ENCODE measurements at places on chromosomes 11 and 22.
A peak's percentile ranks its signal among the peaks of the same experiment; 100 is the strongest.

DNA sequence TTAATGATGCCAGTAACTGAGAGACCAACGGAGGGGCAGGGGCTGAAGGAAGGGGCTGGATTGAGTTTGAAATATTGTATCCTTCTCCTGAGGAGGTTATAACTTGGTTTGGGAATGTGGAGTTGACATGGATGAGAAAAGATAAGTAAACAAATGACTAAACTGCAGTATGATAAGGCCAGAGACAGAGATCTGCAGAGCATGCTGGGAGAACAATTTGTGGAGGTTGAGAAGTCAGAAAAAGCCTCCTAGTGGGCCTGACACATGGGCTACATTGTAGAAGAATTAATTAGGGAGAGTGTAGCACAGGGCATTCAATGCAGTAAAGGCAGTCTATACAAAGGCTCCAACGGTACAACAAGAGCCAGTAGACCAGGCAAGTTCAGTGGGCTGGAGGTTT is 55.9 kb downstream of the SPON1 start:
- DNase-seq: no peak

DNA sequence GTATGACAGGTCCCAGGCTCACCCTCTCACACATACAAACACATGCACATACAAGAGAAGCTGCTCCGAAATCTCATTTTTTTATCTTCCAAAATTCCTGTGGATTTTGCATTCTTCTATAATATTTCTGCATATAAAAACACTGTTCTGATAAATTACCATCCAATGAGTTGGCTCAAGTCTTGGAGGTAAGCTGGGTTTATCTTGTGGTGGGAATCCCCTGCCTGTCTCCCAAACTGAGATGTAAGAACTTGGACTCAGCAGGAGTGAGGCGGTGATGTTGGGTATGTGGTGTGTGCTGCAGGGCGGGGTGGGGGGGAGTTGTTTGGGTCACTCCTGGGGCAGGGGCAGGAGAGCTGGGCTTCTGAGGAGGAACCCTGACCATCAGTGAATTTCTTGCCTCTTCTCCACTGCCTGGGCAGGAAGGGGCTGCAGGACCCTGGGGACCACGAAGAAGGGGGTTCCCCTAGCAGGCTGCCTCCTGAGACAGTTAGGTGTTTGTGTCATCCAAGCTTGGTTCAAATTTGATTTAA is 6.8 kb upstream of the P2RY6 start:
- DNase-seq: no peak

DNA sequence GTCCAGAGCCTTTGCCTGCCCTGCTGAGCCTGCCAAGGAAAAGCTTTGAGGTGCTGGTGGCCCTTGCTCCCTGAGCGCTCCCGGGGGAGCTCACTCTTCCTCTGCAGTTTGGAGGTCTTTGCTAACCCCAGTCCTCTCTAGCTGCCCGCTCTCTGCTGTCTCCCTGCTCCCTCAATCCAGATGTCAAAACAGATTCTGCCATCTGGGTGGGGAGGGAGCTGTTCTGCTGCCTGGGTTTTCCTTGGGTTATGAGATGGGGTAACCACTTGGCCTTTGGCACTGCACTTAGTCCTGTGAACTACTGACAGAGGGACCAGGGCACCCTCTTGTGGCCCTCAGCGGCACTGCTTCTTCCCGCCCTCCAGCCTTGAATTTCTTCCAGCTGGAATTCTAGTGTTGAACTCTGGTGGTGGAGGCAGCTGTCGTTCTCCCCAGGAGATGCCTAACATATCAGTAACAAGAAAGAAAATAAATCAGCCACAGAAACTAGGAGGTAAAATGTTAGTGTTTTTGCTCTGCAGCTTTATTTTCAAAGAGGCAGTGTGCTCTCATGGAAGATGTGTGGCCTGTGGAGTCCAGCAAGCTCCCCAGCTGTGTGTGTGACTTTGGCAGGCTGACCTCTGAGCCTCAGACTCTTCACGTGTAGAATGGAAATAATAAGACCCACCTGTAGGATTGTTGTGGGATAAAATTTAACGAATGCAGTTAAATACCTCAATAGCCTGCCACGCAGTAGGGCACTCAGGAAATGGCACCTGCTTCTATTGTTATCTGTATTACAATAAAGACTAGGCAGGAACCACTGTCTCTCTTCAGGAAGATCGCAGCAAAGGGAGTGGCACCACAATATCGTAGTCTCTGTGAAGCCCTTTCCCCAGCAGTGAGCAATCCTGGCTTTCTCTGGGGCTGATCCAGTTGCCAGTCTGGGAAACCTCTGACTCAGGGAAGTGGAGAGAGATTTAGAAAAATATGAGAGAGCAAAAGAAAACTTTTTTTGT is 23.4 kb downstream of the ARFGAP2 start:
- DNase-seq: peak; percentile 31

DNA sequence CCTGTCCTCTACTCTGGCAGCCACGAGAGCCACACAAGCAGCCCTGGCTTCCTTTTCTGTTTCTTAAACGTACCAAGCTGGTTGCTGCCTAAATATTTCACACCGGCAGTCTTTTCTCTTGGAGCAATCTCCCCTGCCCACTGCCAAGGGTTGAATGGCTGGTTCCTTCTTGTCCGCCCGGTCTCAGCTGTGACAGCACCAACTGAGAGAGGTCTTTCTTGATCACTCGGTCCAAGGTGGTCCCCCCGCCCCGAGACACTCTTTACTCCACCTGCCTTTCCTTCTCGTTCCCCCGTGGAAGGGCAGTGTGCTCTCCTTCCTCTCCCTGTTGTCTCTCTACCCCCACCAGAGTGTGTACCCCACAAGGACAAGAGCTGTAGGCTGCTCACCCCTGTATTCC is 33.7 kb upstream of the IGSF9B start:
- no peak for DNase-seq

DNA sequence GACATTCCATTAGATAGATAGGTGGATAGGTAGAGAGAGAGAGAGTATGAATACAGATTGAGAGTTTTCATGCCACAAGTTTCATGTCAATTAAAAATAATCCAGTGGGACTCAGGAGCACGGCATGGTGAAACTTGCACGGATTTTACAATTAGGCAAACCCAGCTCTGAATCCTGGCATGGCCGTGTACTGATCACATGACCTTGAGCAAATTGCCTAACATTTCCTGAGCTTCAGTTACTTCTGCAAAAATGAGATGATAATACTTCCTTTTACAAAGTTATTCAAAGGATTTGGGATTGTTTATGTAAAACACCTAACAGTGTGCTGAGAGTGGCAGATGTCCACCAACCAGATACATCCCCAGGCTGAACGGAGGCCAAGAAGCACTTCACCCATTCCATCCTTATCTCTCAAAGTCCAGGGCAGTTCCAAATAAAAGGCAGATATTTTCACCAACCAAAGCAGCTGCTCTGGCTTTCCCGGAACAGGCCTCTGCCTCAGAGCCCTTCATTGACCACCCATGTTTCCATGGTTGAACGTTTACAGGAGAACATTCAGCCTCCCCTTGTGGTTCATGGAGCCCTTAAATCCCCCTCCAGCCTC is 17.9 kb downstream of the APLNR start:
- no peak for DNase-seq

- no peak for DNase-seq
Observed at GRCh38 chr22:46407748-46408147, 72.2 kb downstream of the TRMU start.

- DNase-seq: no peak
Observed at GRCh38 chr22:23684561-23685031, 6.2 kb upstream of the RGL4 start.

GRCh38 chr11:27646051-27646818 is 54.0 kb downstream of the BDNF start:
- no peak for DNase-seq

DNA sequence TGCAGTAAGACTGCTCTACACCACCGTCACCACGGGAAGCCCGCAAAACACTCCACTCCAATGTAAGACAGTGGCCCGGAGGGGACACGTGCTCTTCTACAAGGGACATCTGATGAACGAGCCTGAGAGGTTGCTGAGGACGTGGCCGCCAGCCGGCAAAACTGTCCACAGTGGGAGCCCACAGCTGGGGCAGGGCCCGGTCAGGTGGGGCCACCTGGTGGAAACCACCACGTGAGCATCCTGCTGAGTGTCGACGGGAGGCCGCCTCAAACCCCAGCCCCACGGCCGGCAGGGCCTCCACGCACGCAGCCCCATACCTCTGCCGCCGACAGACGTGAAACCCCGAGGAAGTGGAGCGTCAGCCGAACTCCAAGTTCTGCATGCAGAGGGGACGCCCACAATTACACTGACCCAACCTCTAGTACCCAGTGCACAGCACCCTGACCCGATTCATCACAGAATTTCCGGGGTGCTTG is 42.6 kb downstream of the BRD1 start:
- DNase-seq: no peak

- no peak for DNase-seq
Observed at GRCh38 chr22:17402293-17402692, 33.0 kb downstream of the CECR2 start.

DNA sequence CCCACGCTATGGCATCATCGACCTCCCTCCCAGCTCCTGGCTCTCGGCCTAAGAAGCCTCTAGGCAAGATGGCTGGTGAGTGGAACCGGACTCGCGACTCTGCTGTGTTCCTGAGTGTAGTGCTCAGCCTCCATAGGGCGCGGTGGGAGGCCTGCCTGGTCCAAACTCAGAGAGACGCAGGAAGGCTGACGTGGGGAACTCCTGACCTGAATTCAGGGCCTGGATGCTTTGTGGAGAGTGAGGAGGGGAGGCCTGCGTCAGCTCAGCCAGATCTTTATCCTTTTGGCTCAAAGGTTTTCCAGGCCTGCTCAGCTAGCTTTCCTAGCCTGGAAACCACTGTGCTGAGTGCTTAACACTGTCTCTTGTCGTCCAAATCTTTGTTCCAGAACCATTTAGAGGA is 8.0 kb downstream of the TIRAP start:
- DNase-seq: no peak

- DNase-seq: no peak
Observed at GRCh38 chr22:38724926-38725571, 19.3 kb downstream of the GTPBP1 start.

DNA sequence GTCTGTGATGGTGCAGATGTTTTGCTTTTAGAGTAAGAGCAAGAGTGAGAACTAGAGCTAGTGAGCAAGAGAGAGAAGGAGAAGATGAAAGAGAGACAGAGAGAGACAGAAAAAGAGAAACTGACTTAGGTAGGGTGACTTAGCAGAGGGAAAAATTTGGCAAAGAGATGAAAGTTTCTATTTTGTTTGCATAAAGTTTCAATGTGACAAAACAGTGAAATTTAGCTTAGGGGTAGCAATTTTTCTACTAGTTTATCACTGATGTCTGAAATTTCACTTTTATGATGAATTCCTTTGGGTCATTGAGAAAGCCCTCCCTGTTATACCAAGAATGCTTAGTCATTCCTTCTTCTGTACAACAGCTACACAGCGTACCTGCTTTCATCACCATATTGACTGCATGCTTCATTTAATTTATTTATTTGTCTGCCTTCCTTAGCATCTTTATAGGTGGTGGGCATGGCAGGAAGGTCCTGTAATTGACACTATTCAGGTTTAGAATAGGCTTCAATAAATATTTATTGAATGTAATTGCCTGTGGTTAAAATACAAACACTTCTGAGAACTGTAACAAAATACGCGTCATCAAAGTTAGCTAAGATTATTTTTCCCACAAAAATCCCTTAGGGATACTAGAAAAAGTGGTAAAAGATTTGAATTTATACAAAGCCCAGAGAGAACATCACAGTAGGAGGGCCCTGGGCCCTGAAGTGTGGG is 19.9 kb upstream of the CTSC start:
- no peak for DNase-seq

DNA sequence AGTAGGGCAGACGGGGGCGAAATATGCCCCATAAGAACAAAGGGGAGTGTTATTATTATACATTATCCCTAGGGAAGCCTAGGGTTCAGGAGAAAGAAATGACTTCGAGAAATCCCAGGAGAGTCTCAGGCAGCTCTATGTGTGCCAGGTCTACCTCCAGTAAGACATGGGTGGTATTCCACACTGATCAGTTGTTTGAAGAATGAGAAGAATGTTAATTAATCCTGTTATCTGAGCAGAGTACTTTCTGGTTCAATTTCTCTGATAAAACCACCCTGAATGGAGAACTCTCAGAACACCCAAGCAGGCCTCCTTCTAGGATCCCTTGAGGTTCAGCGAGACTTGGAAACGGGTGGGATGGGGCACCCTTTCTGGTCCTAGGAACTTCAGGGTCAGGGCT is 46.2 kb downstream of the PRR5L start:
- DNase-seq: no peak

DNA sequence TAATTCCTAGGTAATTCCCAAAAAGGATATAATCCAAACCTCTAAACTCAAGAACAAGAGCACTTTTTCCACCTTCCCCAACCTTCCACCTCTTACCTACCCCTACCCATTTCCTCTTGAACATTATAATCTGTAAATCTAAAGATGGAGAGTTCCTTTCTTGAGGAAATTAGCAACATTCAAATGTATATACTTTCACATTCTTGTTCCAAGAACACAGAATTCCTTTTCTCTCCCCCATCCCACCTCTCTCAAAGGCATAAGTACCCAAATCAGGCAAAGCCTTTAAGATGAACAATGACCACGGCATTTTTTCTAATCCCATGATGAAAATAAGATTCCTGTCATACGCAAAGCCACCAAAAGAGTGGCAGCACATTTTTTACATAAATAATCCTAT is 18.3 kb downstream of the RRAS2 start:
- no peak for DNase-seq

GRCh38 chr11:35066783-35067423 is 72.1 kb upstream of the CD44 start:
- DNase-seq: peak; percentile 26

GRCh38 chr11:67280341-67280787 is 8.7 kb upstream of the ANKRD13D start:
- no peak for DNase-seq

GRCh38 chr11:15941206-15941770 is 415.1 kb downstream of the SOX6 start:
- DNase-seq: no peak

- DNase-seq: no peak
Observed at GRCh38 chr22:25853501-25854284, 111.7 kb downstream of the MYO18B start.

GRCh38 chr11:27898166-27898565 is 197.9 kb upstream of the BDNF start:
- DNase-seq: no peak

- no peak for DNase-seq
Observed at GRCh38 chr22:49017482-49018329, 810.0 kb downstream of the BRD1 start.

- peak; percentile 24 for DNase-seq
Observed at GRCh38 chr11:108223348-108224149, 682 bp downstream of the ATM start.

DNA sequence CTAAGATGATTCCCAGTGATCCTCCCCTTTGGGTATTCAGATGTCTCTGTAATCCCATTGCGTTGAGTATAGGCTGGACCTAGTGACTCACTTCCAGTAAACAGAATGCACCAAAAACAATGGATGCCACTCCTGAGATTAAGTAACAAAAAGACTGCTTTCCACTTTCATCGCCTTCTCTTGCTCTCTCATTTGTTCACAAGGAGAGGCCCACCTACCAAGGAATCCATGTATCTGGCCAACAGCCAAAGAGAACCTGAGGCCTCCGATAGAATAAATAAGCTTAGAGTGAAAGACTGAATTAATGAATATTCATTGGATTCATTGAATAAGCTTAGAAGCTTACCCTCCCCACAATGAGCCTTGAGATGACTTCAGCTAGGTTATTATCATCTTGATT is 454.6 kb downstream of the KCNA4 start:
- DNase-seq: no peak

GRCh38 chr11:33804471-33804870 is 30.2 kb upstream of the FBXO3 start:
- no peak for DNase-seq

Measured in stimulated activated naive CD4-positive, alpha-beta T cell treated with Interleukin-2 at 50 U/mL for 16 hours (primary cell).